Stimulated activated CD4-positive, alpha-beta T cell treated with anti-CD3 and anti-CD28 coated beads, Interleukin-1b, Interleukin-23, amount 100 ng/mL, for 1 hour (primary cell): ENCODE measurements at places on chromosomes 7 and 10.

- DNase-seq, result no peak
These were observed 150.6 kb downstream of the SLIT1 start for GRCh38 chr10:97034958-97035769.

DNA sequence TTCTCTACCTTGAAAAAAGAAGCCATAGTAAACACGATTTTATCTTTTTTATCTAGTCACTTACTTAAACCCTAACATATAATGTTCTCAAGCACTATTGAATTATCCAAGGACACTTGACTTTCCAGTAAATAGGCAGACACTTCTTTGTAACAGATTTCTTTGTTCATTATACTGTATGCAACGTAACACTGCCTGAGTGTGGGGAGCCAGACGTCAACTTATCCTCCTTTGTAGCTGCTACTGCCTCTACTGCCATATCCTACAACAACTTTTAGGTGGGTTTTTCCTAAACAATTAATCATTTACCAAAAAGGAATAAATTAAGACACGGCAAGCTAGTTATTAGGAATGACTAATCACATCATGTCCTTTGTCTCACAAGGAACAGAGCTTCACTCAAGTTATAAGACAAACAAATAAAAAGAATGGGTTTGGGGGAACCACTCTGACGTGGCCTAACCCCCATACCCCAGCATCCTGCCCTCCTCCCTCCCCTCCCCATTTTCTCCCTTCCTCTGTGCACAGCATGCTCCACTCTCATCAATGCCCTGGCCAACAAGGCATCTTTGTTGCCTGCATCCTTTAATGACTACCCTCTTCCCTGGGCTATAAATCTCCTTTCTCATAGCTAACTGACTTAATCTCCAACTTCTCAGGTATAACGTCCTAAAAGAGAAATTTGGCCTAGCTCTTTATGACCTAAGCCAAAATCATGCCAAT lies 43.3 kb downstream of the DOCK4 start:
- no peak for DNase-seq

DNA sequence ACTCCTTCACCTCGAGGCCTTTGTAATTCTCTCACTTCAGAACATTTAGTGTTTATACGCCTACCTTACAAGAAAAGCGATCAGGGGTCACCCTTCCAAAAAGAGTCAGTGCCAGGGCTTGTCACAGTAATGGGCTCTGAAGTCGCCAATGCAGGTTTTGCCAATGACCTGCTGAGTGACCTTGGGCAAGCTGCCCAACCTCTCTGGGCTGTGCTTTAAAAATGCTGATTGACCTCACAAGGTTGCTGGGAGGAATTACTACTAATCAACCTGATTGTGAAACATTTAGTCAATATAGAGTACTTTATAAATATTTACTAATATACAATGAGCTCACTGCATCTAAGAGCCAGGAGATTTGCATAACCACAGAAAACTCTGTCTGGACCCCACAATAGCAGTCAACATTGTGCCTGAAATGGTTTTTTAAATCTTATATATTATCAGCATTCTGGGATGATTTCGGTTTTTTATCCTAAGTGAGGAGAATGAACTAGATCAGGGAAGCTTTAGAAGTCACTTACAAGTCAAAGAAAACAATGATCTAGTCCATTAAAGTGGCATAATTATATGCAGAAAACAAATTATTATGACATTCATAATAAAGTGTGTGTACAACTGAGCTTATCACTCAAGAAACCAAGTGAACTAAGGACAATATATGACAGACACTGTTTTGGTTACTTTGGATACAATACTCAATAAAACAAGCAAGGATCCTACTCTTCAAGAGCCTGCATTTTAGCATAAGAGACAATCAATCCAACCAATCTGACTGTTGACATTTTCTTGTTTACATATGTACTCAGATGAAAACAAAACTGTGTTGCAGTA lies 290.5 kb downstream of the SORCS1 start:
- no peak for DNase-seq

DNA sequence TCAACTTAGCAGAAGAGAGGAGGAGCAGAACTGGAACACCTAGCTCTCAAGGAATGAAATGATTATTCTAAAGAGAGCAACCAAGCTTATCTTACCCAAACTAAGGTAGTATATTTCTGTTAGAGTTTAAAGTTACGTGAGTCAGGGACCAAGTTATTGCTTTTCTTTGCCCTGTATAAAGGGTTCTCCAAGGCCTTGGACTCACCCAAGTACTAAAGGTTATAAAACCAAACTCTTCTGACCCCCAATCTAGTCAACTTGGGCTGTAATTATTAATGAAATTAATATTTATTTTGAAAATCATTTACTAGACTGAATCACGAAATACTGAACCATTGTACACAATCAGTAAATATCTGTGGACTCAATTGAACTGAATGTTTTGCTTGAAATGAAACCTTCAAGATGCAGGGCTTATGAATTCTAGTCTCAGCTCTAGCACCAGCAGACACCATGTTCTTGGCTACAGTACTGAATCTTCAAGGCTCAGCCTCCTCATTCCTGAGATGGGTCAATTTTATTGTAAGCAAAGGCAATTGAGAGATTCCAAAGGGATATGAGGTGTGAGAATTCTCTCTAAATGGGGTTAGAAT lies 1.8 kb upstream of the CYP2C19 start:
- DNase-seq, result no peak
